Activated naive CD8-positive, alpha-beta T cell treated with anti-CD3 and anti-CD28 coated beads for 36 hours (primary cell): ENCODE measurements at places on chromosomes 2 and 18.
A peak's percentile ranks its signal among the peaks of the same experiment; 100 is the strongest.

DNA sequence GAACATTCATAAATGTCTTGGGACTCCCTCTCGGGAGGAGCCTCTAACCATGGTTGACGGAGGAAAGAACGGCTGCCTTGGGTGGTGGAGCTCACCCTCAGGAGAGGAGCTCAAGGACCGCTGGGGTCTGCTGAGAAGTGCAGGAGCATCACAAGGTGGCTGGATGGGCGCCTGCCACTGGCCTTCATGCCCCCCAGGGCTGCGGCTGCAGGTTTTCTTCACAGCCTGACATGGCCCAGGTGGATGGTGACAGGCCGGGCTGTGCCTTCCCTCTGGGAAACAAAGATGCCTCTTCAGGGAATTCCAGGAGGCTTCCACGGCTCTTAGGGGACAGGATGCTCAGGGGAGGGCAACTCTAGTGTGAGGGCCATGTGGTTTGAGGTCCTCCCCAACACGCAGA is 119.5 kb upstream of the PXDN start:
- no peak for DNase-seq

- DNase-seq, result no peak
These were observed 2.9 kb downstream of the TNFRSF11A start for GRCh38 chr18:62327977-62328376.

- no peak for DNase-seq
These were observed 87.3 kb downstream of the MALT1 start for GRCh38 chr18:58758606-58759005.

- no peak for DNase-seq
These were observed 282.6 kb downstream of the LRP1B start for GRCh38 chr2:141848191-141848590.

- no peak for DNase-seq
These were observed 17.6 kb downstream of the HDAC4 start for GRCh38 chr2:239383036-239383758.

DNA sequence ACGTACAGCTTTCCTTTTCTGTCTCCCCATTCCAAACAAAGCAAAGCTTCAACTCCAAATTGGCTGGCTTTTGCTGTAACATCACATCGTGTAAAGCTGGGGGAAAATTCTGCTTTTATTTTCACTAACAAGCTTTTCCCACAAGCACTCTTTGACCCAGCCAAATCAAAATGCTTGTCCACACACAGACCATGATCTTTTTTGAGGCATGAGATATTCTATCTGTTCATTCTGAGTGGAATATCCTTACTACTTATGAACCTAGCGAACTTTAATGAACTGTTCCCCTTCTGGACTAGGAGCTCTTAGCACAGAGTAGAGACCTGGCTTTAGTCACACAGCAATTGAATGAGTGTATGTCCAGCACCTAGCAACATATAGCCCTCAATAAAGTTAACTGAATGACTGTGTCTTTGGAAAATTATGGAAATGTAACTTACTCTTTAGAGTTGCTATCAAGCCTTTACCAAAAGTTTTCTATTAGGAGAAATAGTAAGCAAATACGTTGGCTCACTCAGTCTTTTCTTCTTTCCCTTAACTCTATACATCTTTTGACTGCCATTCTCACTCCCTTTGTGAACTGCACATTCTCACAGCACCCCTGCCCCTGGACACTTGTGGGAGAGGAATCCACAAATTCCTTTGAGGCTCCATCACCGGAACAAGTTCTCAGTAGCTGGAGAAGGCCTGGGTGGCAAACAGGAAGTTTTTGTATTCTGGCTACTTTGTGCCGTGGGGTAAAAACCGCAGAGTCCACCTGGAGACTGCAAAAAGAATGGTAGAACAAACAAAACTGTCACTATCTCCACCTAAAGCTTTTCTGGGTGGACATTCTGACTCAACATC is 1.3 kb upstream of the UBE2E3 start:
- DNase-seq, result no peak

GRCh38 chr2:72779495-72779894 is 46.3 kb downstream of the EXOC6B start:
- no peak for DNase-seq

GRCh38 chr2:705971-706511 is 28.8 kb upstream of the TMEM18 start:
- DNase-seq, result peak; percentile 21

GRCh38 chr2:19753818-19754217 is 148.0 kb downstream of the TTC32 start:
- DNase-seq, result no peak

DNA sequence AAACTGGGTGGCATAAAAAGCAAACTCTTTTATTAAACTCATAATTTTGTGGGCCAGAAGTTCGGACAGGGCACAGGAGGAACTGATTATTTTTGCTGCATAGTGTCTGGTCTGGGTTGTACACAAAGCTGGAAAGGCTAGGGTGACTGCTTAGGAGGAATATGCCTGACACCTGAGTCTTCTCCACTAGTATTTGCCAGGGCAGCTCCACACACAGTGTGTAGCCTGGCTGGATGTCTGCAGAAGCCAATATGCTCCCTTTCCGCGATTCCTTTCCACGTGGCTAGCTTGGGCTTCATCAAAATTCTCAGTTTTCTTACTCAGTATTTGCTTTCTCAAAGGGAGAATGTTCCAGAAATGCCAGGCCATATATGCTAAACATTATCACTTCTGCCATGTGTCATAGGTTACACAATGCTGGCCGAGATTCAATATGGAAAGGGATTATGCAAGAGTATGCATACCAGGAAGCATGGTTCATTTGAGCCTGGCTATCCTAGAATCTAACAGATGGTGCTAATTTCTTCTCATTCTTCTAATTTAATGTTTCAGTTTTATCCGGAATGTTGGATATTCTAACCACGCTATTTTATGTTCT is 142.7 kb upstream of the DOK6 start:
- DNase-seq, result no peak

DNA sequence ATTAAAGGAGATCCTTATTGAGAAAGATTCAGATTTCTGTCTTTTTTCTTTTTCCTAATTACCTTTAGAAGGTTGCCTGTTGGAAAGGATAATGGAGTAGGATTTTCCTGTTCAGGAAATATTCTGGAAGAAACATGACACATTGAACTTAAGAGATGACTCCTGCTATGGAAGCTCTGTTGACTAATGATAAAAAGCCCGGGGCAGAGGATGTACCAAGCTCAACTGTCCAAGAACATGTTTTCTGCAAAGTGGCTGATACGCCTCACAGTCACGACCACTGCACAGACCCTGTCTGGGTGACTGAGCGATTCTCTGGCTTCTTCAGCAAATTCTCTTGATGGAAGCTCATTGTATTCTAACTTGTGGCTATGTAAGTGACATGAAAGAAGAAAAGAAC is 86.2 kb upstream of the THOC1 start:
- no peak for DNase-seq

- DNase-seq, result no peak
These were observed at the start of gene KLHL14 for GRCh38 chr18:32772581-32773381. TSS of gene KLHL14 (minus strand) at chr18:32773023. CDS start at chr18:32770591, 2,432 bp downstream.

GRCh38 chr2:187158452-187158851 is 289.6 kb downstream of the CALCRL start:
- no peak for DNase-seq
